ENCODE measurements at places on chromosomes 11 and 22.

DNA sequence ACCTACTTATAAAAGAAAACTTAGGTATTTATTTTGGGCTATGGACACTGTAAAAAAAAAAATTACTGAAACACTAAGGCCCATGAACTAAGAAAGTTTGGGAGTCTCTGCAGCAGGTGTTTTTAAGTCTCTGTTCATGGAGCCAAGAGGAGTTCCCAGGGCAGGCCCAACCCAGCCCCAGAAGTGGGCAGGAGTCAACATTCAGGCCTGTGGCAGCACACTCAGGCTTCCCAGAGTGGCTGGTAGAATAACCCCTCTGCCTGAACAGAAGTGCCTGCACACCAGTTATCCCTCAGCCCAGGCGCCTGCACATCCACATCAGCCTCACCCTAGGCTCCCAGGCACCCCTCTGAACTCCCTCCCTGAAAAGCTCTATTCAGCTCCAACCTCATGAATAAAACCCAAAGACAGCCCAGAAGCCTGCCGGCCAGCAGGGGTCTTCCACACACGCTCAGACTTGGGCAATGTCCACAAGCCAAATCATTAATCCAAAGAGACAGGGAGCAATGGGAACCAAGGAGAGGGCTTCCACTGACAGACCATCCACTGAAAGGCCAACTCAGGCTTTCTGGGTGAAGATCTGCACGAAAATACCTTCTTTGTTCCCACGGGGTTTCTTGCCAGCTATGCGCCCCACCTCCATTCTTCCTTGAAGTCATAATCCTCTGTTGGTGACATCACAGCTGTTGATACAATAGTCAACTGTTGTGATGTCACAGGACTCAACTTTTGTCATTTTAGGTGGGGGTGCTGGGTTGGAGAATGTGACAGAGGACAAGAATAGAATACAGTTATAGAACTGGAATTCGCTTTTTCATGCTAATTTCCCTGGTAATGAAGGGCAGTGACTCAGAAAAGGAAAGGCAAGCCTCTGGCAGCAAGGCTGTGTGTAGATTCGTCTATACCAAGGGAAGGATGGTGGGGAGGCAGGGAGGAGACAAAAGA is 83.7 kb downstream of the RPL27A start:
- no peak for DNase-seq

GRCh38 chr11:65442842-65443331 is 20.3 kb downstream of the NEAT1 start:
- DNase-seq, result no peak

- DNase-seq, result no peak
Observed at GRCh38 chr11:3080104-3080503, 22.9 kb upstream of the CARS1 start.

DNA sequence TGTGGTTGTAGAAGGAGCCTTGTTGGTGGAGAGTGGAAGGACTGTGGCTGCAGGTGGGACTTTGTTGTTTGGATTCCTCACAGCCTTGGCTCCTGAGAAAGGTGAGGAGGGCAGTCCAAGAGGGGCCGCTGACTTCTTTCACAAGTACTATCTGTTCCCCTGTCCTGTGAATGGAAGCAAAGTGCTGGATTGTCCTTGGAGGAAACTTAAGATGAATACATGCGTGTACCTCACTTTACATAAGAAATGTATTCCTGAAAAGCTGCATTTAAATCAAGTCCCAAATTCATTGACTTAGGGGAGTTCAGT is 2.4 kb downstream of the FUT4 start:
- DNase-seq, result no peak

DNA sequence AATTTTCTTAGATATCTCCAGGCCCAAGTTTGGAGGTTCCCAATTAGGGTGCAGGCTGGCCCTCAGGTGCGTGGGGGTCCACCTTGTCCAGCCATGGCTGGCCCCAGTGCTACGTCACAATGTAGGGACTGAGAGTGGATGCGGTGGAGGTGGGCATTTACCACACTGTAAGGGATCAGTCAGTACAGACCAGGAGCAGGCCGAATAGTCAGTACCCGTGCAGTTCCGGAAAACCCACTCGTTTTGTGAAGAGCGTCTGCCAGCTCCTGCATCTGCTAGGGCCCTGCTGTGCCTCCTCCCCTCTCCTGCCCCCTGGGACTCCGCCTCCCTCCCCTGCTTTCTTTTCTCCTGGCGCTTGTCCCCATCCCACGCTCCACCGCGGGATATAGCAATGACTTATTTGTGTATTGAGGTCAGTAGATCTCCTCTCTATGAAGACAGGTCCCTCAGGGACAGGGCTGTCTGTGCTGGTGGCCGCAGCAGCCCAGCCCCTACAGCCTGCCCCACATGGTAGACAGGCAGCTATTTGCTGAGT is 50.4 kb upstream of the SEPTIN5 start:
- no peak for DNase-seq

- DNase-seq, result peak; percentile 21
Observed at GRCh38 chr11:121237686-121238658, 54.6 kb upstream of the SC5D start.

- no peak for DNase-seq
Observed at GRCh38 chr11:35859301-35859700, 84.6 kb upstream of the LDLRAD3 start.

- DNase-seq, result no peak
Observed at GRCh38 chr11:47788181-47788580, 21.0 kb upstream of the FNBP4 start.

DNA sequence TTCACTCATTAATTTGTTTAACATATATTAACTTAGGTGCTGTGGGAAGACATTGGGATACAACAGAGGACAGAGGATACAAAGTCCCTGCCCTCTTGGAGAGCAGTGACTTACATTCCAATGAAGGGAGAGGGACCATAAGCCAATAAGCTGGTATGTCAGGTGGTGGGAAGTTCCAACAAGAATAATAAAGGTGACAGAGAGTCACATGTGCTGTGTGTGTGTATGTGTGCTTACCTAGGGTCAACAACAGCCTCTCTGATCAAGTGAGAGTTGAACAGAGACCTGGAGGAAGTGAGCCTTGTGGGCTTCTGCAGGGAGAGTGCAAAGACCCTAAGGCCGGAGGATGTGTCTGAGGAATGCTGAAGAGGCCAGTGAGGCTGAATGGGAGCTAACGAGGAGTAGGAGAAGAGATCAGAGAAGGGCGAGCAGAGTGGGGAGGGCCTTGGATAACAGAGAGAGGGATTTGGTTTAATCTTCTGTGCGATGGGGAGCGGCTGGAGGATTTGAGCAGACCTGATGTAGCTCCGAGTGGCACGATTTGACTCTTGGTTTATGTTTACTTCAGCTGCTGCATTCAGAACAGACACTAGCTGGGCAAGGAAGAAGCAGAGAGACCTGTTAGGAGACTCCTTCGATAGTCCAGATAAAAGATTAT is 35.3 kb downstream of the MAP6 start:
- no peak for DNase-seq

- DNase-seq, result no peak
Observed at GRCh38 chr11:9600166-9600565, 26.7 kb downstream of the WEE1 start.

- no peak for DNase-seq
Observed at GRCh38 chr11:90124371-90124770, 10.1 kb upstream of the NAALAD2 start.

- no peak for DNase-seq
Observed at GRCh38 chr11:97351939-97352338, 962.1 kb downstream of the JRKL start.

GRCh38 chr11:35173616-35174566 is 34.9 kb downstream of the CD44 start:
- DNase-seq, result no peak

DNA sequence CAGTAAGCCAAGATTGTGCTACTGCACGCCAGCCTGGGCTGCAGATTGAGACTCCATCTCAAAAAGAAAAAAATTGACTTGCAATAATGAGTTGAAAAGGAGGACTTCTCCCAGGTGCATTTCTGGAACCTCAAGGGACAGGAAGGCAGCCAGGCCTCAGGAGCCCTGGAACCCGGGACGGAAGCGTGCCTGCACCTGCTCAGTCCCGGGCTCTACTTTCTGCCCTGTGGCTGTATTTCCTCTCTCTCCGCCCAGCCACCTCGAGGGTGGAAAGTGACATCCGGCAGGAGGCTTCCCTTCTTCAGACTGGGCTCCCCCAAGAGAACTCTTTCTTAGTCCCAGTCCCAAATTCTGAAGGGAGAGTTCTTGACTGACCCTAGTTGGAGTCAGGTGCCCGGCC is 20.2 kb upstream of the GAL start:
- DNase-seq, result no peak

GRCh38 chr11:76776472-76776871 is 6.7 kb upstream of the TSKU start:
- DNase-seq, result no peak

- DNase-seq, result no peak
Observed at GRCh38 chr11:82994604-82995230, 77.0 kb downstream of the RAB30 start.

DNA sequence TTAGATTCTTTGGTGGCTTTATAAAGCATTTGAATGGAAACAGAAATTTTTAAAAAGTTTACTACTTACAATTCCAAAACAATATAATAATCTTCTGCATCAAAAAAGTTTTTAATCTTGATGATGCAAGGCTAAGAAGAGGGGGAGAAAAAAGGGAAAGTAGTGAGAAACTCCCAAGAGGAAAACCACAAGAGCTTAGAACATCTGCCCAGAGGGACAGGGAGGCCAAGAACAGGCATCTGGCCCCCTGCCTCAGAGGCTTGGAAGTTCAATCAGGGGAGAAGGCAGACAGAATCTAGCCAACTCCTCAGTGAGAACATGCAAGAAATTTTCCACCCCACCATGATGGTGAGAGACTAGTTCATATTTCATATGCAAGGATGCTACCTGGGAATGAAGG is 23.8 kb upstream of the TTC28 start:
- no peak for DNase-seq

GRCh38 chr22:50238755-50239154 is 6.1 kb downstream of the TUBGCP6 start:
- DNase-seq, result no peak

DNA sequence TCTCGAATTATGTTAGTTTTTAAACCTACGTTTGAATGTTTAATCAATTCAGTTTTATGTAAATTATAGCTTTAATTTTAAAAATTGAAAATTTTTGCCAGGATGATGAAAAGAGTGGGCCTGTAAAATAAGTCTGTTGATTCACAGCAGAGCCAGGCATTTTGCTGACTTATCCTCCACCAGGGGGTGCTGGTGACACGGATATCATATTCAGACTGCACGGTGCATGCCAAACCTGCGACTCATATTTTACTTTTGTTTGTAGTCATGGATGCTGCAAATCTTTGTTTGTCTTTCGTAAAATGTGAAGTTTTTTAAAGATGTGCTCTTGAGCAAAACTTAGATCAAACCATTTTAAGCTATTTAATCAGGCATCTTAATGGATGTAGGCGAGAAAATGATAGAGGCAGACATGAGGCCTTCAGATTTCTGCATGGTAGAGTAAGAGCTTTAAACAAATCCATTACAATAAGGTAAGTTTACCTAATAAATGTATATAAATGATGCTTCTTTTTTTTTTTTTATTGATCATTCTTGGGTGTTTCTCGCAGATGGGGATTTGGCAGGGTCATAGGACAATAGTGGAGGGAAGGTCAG is 3.6 kb upstream of the OR8B3 start:
- peak; percentile 42 for DNase-seq

GRCh38 chr11:76248210-76248609 is 41.9 kb upstream of the WNT11 start:
- no peak for DNase-seq

DNA sequence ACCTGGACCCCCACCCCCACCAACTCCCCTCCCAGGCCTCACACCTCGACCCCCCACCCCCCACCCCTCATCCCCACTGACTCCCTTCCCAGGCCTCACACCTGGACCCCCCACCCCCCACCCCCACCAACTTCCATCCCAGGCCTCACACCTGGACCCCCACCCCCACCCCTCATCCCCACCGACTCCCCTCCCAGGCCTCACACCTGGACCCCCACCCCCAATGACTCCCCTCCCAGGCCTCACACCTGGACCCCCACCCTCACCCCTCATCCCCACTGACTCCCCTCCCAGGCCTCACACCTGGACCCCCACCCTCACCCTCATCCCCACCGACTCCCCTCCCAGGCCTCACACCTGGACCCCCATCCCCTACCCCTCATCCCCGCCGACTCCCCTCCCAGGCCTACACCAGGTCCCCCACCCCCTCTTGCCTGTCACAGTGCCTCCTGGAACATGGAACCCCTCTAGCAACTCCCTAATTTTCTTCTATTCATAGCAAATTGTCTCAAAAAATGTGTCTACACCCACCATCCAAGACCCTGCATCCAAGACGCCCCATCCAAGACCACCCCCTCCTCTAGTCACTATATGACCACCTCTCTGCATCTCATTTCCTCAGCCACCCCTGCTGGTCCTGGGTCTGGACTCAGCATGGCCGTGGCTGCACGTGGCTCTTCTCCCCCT is 36.9 kb upstream of the BRSK2 start:
- peak; percentile 7 for DNase-seq

DNA sequence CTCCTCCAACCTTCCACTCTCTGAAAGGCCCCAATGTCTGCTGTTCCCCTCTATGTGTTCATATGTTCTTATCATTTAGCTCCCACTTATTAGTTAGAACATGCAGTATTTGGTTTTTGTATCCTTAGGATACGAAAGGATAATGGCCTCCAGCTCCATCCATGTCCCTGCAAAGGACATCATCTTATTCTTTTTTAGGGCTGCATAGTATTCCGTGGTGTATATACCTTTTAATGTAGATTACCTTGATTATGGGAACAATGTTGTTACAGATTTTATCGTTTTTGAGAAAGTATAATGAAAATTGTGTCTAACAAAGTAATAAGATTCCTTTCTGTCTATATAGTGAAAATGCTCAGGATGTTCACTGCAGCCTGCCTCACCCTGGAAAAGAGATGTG is 16.0 kb upstream of the CAVIN3 start:
- DNase-seq, result no peak

GRCh38 chr11:68776442-68777235 is 25.3 kb upstream of the TESMIN start:
- no peak for DNase-seq

DNA sequence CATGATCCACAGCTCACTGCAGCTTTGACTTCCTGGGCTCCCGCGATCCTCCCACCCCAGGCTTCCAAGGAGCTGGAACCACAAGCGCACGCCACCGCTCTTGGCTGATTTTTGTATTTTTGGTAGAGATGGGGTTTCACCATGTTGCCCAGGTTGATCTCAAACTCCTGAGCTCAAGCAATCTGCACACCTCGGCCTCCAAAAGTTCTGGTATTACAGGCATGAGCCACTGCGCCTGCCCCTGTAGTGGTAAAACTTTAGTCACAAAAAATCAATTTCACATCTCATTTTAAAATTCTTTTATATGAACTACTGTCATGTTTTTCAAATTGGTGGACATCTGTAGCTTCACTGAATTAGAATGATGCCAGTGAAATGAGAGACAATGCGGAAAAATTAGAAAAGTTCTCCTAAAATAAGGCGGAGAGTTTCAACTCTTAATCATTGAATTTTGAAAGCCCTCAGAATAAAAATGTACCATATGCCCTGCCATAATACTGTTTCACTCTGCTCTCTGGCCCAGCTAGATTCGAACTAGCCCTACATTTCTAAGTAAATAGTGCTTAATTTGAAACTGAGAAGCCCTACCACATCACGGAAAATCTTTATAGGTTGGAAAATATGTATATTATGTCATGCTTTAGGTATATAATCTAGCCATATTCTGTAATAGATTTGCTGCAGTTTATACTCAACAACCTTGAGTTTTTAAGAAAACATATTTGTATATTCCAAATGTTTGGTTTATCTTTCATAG is 78.7 kb downstream of the HORMAD2 start:
- DNase-seq, result no peak

- DNase-seq, result no peak
Observed at GRCh38 chr22:35850831-35851230, 133.2 kb downstream of the APOL5 start.

- no peak for DNase-seq
Observed at GRCh38 chr22:30400159-30400558, 3.3 kb downstream of the SEC14L2 start.
